ENCODE measurements at places on chromosomes 3 and 15. TPM values are rescaled to one million over a fixed set of nuclear protein-coding genes. Genes with fewer than 3 reads are reported as not detected.

The GOLGA8R gene
- 4.6 TPM for total RNA-seq

The ZNF502 gene
- 3.1 TPM for total RNA-seq

The GPD1L gene
- 22.7 TPM for total RNA-seq

The MRPL46 gene
- 28.7 TPM for total RNA-seq

The RTP1 gene
- not detected for total RNA-seq

The MAPKBP1 gene
- 39.7 TPM for total RNA-seq

The GOLGA8O gene
- 1.00 TPM for total RNA-seq

The LRRIQ4 gene
- not detected for total RNA-seq

The SEMA3G gene
- 0.17 TPM for total RNA-seq

The SYNM gene
- 14.2 TPM for total RNA-seq

DNA sequence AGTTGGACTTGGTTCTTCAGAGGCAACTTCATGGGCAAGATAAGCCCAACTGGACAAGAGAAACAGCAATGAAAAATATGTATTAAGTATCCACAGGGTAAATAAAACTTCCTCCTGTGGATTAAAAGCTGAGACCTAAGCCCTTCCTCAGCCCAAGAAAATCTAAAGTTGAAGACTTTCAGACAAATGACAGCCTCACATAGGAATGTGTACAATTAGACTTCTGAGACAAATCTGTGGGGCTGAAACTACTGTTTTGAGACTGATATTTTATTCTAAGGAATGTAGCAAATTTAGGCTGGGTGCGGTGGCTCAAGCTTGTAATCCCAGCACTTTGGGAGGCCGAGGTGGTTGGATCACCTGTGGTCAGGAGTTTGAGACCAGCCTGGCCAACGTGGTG is 74.2 kb upstream of the IL12A start:
- peaks cover 3% of the 10 kb centered on the region for H3K27me3 ChIP-seq
- H3K4me3 ChIP-seq: no peak overlapping the region
- H3K27ac ChIP-seq: no peak overlapping the region
- DNase-seq: no peak
- H3K4me1 ChIP-seq: peaks cover 13% of the 10 kb centered on the region

- H3K4me3 ChIP-seq: no peak overlapping the region
- no peaks in the 10 kb centered on the region for H3K27me3 ChIP-seq
- H3K4me1 ChIP-seq: no peaks in the 10 kb centered on the region
- H3K36me3 ChIP-seq: no peaks in the 10 kb centered on the region
- DNase-seq: no peak
- no peak overlapping the region for H3K27ac ChIP-seq
These were observed 154.3 kb upstream of the TRIM42 start for GRCh38 chr3:140523600-140523999.

GRCh38 chr3:102084006-102084405 is 234.7 kb downstream of the NFKBIZ start:
- H3K36me3 ChIP-seq: no peaks in the 10 kb centered on the region
- no peak overlapping the region for H3K4me3 ChIP-seq
- no peaks in the 10 kb centered on the region for H3K27me3 ChIP-seq
- DNase-seq: no peak
- peaks cover 12% of the 10 kb centered on the region for H3K4me1 ChIP-seq

DNA sequence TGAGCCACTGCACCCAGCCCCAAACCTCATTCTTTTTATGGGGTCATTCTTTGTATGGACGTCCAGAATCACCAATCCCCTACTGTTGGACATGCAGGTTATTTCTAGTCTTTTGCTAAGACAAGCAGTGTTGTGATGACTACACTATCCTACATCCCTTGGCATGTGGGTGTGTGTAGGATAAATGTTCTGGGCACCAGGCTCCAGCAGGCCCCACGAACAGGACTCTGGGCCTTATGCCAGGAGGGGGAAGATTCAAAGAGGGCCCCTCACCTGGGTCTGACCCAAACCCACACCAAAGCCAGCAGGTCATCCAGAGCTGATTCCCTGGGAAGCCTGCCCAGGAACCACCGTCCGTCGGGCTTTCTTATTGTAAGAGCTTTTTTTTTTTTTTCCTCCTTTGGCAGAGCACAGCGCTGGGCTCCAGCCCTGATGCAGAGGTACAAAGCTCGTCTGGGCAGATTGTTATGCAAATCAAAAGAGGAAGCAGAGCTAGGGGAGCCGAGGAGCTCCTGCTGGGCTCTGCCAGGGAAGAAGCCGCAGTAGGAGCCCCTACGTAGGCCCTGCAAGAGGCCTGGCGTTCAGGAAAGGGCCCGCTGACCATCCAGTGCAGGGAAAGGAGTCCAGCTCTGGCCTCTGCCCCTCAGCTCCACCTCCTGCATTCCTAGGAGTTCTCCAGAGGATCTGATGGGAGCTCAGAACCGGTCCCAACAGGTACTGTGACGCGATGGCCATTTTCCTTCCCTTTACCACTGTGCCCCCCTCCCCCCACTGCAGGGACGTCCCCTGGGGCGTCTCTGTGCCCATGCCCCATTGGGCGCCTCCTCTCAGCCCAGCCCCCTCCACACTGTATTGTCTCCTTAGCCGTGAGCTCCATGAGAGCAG is 29.0 kb upstream of the FURIN start:
- peaks cover 33% of the 10 kb centered on the region for H3K4me1 ChIP-seq
- no peaks in the 10 kb centered on the region for H3K36me3 ChIP-seq
- no peak overlapping the region for H3K4me3 ChIP-seq
- no peaks in the 10 kb centered on the region for H3K27me3 ChIP-seq

DNA sequence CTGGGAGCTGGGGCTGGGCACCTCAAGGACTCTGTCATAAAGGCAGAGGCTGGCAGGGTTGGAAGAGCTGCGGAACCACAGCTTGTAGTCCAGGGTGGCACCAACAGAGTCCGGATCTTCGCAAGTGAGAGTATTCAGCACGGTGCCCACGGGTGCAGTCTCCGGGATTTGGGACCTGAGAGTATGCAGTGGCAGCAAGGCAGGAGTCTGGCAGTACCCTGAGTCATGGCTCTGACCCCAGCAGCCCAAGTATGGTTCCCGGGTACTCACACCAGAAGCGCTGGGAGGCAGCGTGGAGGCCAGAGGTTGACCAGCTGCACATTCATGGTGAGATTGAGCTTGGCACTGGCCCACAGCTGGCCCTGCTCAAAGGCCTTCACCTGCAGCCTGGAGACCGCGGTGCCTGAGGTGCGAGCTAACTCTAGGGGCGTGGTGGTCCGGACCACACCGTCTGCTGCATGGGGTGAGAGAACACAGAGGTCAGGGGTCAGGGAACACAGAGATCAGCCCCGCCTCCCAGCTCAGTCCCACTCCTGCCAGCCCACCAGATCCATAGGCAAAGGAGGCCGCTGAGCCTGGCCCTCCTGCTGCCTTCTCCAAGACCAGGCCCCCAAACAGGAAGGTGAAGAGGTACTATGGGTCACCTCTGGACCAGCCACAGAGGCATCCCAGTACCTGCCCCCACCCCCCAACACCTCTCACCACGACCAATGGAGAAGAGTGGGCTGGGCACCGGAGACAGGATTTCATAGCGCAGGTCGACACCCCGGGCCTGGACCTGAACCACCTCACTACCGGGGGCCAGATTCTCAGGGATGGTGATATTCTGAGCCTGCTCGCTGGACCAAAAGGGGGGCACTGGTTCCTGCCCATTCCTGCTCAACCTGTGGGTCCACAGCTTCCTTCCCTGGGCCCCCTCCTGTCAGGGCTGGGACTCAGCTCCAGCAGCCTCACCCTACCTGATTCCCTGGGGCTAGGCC is 4.5 kb downstream of the CDHR4 start:
- no peak overlapping the region for H3K27ac ChIP-seq
- no peaks in the 10 kb centered on the region for H3K4me1 ChIP-seq
- H3K36me3 ChIP-seq: no peaks in the 10 kb centered on the region
- H3K27me3 ChIP-seq: no peaks in the 10 kb centered on the region
- DNase-seq: no peak

GRCh38 chr3:123031051-123031450 is 3.5 kb upstream of the SEMA5B start:
- no peaks in the 10 kb centered on the region for H3K36me3 ChIP-seq
- H3K4me1 ChIP-seq: peaks cover 19% of the 10 kb centered on the region
- no peak overlapping the region for H3K4me3 ChIP-seq
- H3K27ac ChIP-seq: no peak overlapping the region

GRCh38 chr3:89392991-89393390 is 285.6 kb downstream of the EPHA3 start:
- no peaks in the 10 kb centered on the region for H3K27me3 ChIP-seq
- no peaks in the 10 kb centered on the region for H3K36me3 ChIP-seq
- no peak overlapping the region for H3K27ac ChIP-seq
- no peak overlapping the region for H3K4me3 ChIP-seq

GRCh38 chr3:171736556-171736955 is 73.7 kb downstream of the PLD1 start:
- no peaks in the 10 kb centered on the region for H3K4me1 ChIP-seq
- no peak overlapping the region for H3K27ac ChIP-seq
- no peak for DNase-seq
- H3K36me3 ChIP-seq: no peaks in the 10 kb centered on the region
- no peak overlapping the region for H3K4me3 ChIP-seq

DNA sequence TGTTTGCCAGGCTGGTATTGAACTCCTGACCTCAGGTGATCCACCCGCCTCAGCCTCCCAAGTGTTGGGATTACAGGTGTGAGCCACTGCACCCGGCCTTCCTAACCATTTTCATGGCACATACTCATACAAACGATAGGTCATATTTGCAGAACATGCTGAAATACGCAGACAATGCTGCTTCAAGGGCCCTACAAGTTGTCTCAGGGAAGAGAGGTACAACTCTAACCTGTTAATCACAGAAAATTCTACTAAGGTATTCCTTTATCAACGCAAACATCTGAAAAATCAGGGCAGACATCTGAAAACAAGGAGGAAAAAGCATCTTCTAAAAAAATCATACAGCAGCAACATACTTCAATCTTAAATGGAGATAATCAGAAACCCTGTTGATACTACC is 39.9 kb downstream of the RAF1 start:
- H3K27me3 ChIP-seq: no peaks in the 10 kb centered on the region
- H3K36me3 ChIP-seq: no peaks in the 10 kb centered on the region
- DNase-seq: no peak

- H3K27ac ChIP-seq: no peak overlapping the region
- DNase-seq: no peak
- H3K27me3 ChIP-seq: no peaks in the 10 kb centered on the region
- no peak overlapping the region for H3K4me3 ChIP-seq
- no peaks in the 10 kb centered on the region for H3K36me3 ChIP-seq
These were observed 141.5 kb upstream of the EIF1B start for GRCh38 chr3:40167958-40168357.

- no peaks in the 10 kb centered on the region for H3K27me3 ChIP-seq
- H3K27ac ChIP-seq: no peak overlapping the region
- no peak for DNase-seq
These were observed 71.6 kb downstream of the ADCY5 start for GRCh38 chr3:123377243-123377740.

DNA sequence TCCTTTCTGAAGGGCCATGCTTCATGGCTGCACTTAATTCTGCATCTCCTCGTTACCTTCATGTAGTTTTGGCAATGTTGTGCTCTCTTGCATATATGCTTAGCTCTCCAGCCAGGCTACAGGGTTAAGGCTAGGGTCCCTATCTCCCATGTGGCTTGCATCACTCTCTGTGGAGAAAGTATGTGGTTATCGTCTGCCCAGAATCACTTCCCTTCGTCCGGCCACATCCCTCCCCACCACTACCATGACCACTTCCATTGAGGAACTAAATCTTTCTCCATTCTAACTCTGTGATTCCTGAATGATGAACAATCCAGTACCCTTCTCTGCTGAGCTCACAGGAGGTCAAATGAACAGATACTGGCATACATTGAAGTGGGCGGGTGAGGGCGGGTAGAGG is 34.0 kb downstream of the WWTR1 start:
- H3K36me3 ChIP-seq: no peaks in the 10 kb centered on the region
- H3K27ac ChIP-seq: no peak overlapping the region
- DNase-seq: no peak
- no peaks in the 10 kb centered on the region for H3K27me3 ChIP-seq
- no peaks in the 10 kb centered on the region for H3K4me1 ChIP-seq

DNA sequence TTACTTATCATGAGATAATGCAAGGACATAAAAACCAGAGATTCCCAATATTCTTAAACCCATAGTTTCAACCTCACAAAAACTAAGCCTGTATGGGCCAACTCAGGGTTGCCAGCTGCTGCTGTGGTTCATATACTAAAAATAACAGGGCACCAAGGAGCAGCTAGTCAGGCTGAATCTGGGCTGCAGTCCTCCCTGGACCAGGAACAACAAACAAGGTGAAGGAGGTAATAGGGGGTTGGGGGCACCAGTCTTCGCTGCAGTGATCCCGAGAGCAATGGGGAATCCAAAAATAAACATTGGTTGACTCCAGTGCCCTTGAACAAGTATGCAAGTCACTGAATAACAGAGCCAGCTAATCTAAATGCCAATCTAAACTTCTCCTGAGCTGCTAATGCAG is 108.9 kb downstream of the MECOM start:
- no peaks in the 10 kb centered on the region for H3K4me1 ChIP-seq
- H3K36me3 ChIP-seq: no peaks in the 10 kb centered on the region
- no peaks in the 10 kb centered on the region for H3K27me3 ChIP-seq
- no peak overlapping the region for H3K27ac ChIP-seq
- no peak overlapping the region for H3K4me3 ChIP-seq

GRCh38 chr3:144770281-144770680 is 798.7 kb downstream of the DIPK2A start:
- H3K4me1 ChIP-seq: no peaks in the 10 kb centered on the region
- H3K4me3 ChIP-seq: no peak overlapping the region
- no peaks in the 10 kb centered on the region for H3K27me3 ChIP-seq
- no peaks in the 10 kb centered on the region for H3K36me3 ChIP-seq

GRCh38 chr3:142940472-142940871 is 23.0 kb downstream of the PAQR9 start:
- DNase-seq: no peak
- H3K36me3 ChIP-seq: no peaks in the 10 kb centered on the region
- peaks cover 9% of the 10 kb centered on the region for H3K4me1 ChIP-seq
- H3K27me3 ChIP-seq: no peaks in the 10 kb centered on the region
- no peak overlapping the region for H3K4me3 ChIP-seq

DNA sequence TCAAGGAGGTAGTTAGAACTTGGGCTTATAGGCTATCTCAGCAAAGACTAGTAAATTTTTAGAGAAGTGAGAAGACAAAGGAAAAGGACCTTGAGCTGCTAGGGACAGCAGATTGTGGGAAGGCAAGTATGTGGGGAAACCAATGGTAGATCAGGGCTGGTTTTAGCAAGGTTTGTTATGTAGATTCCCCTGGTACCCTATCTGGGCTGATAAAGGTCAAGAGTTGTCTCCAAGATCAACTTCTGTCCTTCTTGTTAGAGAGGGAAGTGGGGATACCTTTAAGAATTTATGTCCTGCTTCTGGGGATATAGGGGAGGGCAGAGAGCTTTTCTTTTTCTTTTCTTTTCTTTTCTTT is 28.9 kb downstream of the KAT2B start:
- peaks cover 6% of the 10 kb centered on the region for H3K36me3 ChIP-seq
- H3K4me1 ChIP-seq: peaks cover 36% of the 10 kb centered on the region
- no peak overlapping the region for H3K27ac ChIP-seq
